ENCODE measurements at places on chromosomes 12 and 14.

DNA sequence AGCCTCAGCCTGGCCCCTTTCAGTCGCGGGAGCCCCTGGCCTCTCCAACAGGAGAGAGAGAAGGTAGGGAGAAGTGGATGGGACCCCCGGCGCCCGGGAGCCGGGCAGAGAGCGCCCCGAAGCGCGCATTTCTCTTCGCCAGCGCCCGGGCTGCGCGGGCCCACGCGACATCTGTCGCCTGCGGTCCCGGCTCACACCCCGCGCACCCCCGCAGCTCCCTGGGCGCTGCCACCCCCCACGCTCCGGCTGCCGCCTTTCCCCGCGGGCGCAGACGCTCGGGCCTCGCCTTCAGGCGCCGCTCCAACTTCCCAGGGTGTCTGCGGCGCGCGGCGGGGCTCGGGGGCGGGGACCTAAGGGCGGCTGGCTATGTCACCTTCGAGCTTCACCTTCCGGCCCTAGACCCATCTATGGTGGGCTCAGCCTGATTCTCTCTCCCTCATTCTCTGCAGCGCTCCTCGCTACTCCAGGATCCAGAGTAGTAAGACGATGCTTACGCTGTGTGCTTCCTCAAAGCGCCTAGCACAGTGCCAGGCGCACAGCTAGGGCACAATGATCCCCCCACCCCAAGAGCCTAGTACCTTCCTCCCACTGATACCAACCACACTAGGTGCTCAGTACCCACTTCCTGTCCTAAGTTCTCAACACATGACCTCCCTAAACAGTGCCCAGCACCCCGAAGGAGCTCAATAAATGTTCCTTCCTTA is 1.6 kb downstream of the HRK start:
- DNase-seq, result no peak

DNA sequence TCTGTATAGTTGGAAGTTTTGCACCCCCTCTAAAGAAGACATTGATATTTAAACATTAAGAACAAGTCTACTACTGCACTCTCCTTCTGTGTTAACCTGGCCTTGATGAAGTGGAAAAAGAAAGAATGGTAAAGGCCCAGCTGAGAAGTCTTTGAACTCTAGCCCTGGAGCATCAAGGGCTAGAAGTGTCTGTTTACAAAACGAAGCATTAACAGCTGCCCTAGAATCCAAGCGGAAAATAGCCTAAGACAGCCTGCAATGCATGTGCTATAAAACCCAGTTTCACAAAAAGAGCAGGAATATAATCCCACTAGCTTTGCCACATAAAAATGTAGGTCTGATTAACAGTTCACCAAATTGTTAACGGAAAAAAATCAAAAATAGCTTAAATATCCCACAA is 60.5 kb downstream of the NUMB start:
- DNase-seq, result no peak

GRCh38 chr12:128853600-128854197 is 421 bp downstream of the GLT1D1 start:
- no peak for DNase-seq

GRCh38 chr12:94185801-94186200 is 37.4 kb downstream of the PLXNC1 start:
- DNase-seq, result no peak

DNA sequence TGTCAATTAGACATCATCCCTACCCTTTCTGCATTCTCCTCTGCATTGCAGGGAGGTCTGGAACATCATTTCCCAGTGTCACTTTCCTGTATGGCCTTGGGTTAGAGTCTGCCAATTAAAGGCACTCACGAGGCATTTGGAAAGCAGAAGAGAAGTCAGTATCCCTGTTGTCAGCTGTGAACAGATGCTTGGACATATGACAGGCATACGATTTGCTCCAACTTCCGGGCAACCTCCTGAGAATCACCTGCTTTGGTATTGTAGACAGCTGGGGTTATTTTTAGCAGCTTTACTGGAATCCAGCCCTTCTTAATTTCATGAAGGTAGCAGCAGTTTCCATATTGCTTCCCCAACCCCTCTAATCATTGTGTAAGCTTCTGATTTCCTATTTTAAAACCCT is 88.7 kb upstream of the DHRS4 start:
- no peak for DNase-seq

GRCh38 chr12:3713483-3713882 is 39.4 kb downstream of the CRACR2A start:
- no peak for DNase-seq

DNA sequence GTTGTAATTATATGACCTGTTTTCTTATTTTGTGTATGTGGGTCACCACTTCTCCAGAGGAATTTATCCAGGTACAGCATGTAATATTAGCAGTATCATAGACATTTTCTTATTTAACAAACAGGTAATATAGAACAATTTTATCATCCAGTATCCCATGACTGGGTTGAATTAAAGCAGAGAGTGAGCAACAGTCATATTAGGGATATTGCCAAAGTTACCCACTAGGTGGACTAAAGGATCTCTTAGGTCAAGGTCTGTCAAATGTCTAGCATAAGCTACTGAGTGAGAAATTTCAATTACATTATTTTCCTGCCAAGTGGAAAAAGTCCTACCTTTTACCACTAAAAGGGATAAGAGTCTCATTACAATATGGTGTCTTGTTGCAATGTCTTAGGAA is 62.1 kb upstream of the TRIM9 start:
- no peak for DNase-seq

DNA sequence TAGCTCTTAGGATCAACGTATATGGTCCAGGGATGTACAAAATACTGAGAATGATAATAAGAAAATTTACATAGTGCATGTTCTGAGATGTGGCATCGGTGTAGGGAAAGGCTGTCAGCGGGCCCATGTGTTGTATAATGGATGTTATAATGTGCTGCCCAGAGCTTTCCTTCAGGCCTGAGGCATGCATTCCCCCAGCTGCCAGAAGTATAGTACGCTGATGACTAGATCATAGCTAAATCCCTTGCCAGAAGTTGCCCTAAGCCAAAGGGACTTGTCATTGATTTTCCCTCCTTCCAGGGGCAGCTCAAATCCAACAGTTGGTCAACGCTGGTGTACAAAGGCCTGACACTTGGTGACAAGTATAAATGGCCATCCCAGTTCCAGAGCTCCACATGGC is 6.5 kb upstream of the OR11G2 start:
- DNase-seq, result no peak

GRCh38 chr12:101877806-101878242 is 444 bp downstream of the DRAM1 start:
- no peak for DNase-seq

- DNase-seq, result no peak
These were observed 142.0 kb downstream of the KTN1 start for GRCh38 chr14:55722054-55722453.

DNA sequence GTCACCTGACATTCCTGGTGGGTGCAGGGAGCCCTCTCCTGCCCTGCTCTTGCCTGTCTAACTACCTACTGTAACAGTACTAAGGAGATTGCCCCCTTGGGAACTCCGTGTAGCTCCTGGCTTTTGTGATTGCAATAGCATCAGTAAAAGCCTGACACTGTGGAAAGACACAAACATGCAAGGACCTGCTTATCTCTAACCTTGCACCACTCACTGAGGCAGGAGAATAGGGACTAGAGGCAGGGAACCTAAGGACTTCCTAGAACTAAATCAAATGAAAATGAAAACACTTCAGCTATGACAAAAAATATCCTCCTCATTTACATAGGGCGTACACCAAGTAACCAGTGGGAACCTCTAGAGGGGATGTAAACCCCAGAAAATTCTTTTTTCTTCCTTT is 28.5 kb downstream of the TUBA1A start:
- no peak for DNase-seq

DNA sequence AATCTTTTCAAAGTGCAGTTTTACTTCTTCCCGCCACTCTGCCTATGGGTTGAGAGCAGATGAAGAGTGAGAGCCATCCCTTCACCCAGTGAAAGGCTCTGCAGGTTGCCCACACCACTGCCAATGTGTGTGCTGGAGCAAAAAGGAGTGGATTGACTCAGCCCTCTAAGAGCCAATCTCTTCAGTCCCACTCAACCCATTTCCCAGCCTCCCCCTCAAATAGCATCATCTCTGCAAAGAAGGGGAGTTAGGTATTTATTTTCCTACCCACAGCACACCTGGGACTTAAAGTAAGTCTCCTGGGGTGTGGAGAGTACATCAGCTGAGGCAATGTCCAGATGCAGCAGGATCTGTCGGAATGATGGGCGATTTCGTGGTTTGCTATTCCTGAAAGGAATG is 15.3 kb downstream of the MAP3K12 start:
- no peak for DNase-seq

DNA sequence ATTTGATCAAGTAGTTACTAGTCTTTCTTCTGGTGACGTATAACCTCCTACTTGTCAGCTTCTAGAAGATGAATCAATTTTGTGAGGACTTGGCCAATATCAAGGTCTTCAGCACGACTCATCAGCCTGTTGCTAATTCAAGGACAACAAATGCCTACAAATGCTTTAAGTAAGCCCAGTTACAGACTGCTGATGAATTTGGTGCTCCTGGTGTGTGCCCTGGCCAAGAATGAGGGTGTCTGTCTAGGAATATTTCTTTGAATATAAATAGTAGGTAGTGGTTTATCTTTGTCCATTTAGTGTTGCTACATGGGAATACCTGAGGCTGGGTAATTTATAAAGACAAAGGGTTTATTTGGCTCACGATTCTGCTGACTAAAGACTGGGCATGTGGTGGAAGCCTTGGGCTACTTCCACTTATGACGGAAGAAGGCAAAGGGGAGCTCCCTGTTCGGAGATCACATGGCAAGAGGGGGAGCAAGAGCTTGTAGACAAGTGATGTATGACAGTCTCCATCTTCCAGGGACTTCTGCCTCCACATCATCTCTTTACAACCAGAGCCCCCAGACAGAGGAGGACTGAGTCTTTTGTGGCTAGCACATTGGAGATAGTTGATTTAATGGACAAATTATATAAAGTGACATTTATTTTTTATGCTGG is 180.2 kb downstream of the CRADD start:
- DNase-seq, result no peak

DNA sequence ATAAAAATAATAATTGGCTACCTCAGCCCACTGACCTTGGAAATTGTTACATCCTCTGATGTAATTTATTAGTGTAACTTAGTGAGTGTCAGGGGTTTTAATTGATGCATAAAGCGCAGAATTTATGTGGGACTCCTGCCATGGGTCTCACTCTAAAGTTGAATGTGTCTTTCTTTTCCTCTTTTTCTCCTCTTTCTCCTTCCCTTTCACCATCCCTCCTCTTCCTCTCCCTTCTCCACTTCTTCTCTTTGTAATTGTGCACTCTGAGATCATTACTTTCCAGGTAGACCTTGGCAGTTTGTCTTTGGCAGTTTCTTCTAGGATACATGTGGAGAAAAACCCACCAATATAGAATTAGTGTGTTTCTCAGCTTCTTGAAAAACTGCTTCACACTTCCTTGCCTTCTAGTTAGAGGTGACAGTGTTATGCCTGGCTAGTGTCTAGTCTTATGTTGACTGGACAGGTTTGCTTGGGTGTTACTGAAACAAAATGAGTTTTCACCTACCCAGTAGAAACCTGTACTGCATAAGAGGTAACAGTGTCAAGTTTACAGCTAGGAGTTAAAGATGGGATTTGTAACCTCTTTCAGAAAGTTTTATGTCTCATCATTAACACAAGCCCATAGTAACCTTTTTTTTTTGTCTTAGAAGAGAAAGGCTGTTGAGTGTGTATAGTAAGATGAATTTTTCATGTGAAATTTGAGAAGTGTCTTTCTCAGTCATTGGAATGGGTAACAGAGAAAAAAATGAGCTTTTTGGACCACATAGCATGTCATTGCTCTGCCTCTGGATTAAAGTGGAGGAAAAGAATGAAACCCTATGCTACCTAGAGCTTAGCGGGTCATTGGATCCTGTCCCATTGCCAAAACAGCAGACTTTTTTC is 18.6 kb downstream of the PELI2 start:
- no peak for DNase-seq

- peak; percentile 6 for DNase-seq
These were observed 643 bp downstream of the ZFC3H1 start for GRCh38 chr12:71662849-71663560.

- DNase-seq, result no peak
These were observed 623 bp upstream of the TSPAN8 start for GRCh38 chr12:71158361-71158882.

DNA sequence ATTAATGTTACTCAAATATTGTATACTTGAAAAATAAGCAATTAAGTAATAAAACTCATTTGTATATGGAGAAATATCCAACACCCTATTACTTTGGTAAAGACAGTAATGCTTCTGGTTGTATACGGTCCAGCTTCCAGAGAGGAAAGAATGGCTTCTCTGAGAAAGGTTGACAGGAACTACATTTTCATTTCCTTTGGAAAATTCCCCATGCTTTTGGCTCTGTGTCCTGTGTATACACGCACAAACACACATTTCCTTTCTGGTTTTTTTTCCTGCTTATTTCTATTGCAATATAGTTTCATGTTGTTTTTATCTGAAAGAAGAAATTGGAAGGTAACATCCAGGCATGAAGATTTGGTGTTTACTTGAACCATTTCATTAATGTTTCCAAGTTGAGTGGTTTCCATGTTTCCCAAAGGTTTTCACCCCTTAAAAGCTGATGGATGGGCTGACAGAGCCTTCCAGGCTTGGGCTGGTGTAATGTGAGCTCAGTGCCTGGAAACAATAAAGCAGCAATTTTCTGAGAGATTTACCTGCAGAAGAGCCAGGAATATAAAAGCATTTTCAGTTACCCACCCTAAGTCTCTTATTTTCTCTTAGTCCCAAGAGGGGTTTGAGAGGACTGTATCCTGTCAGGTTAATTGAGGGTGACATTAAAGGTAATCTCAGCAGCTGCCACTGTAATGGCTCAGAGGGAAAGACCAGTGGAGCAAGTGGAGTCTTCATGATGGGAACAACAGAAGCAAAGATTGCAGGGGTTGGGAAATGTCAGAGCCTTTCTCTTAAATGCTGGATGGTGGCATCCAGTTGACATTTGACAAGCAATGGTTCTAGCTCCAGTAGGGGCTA is 33.4 kb upstream of the TMTC1 start:
- DNase-seq, result no peak

- no peak for DNase-seq
These were observed 13.7 kb downstream of the HNRNPC start for GRCh38 chr14:21255385-21256101.

DNA sequence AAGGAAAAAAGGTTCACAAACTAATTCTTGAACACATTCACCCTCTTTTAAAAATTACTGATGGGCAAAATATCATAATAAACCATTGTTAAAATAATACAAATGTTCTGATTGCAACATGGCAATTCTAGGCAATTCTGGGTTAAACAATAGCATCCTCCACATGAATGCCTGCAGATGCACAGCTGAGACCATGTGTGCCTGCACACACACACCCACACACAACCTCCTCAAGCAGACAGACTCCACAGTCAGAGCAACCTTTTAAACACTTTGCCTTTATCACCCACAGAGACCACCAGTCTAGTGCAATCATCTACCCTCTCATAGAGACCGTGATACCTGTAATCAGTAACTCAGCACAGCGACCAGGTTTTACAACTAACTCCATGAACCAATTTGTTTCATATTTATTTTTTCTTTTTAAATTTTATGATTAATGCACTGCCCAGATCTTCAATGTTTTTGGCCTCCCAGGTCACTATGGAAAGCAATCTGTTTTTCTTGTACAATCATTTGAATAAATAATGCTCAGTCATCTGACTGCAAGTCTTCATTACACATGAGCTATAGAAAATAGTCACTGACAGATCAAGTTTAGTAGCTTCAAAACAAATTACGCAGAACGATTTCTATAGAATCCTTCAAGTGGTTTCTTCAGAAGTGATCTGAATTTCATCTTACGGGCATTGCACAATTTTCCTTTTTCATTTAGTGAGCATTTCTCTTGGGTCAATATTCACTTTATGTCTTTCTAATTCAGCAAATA is 105.8 kb downstream of the PRKD1 start:
- no peak for DNase-seq

- no peak for DNase-seq
These were observed 19.3 kb downstream of the CPNE8 start for GRCh38 chr12:38886064-38886463.
